ENCODE measurements at places on chromosomes 1 and 21. TPM values are rescaled to one million over a fixed set of nuclear protein-coding genes. Genes with fewer than 3 reads are reported as not detected.

The IL23R gene
- total RNA-seq: 0.74 TPM

The OR10J1 gene
- not detected for total RNA-seq

The BCL2L15 gene
- 0.46 TPM for total RNA-seq

The SPOCD1 gene
- total RNA-seq: not detected

The CD34 gene
- 47.7 TPM for total RNA-seq

The OPTC gene
- total RNA-seq: not detected

The CACNA1S gene
- total RNA-seq: not detected

The HPDL gene
- 1.5 TPM for total RNA-seq

The ICOSLG gene
- total RNA-seq: 3.4 TPM

The PPIAL4G gene
- total RNA-seq: not detected

The TTC22 gene
- total RNA-seq: 30.4 TPM

The KCNK1 gene
- 4.0 TPM for total RNA-seq

The ANKRD45 gene
- 2.3 TPM for total RNA-seq

- no peaks in the 10 kb centered on the region for H3K27me3 ChIP-seq
- H3K4me1 ChIP-seq: no peaks in the 10 kb centered on the region
- peak overlapping the region; percentile 93 for H3K27ac ChIP-seq
These were observed 476 bp downstream of the AXDND1 start for GRCh38 chr1:179366093-179366800.

- H3K36me3 ChIP-seq: no peaks in the 10 kb centered on the region
- no peak overlapping the region for H3K27ac ChIP-seq
- H3K4me3 ChIP-seq: no peak overlapping the region
These were observed 1.5 kb downstream of the ZNF684 start for GRCh38 chr1:40532844-40533424.

GRCh38 chr1:224438989-224439388, 4.4 kb upstream of the WDR26 start:
- H3K4me1 ChIP-seq: no peaks in the 10 kb centered on the region
- no peaks in the 10 kb centered on the region for H3K36me3 ChIP-seq
- no peaks in the 10 kb centered on the region for H3K27me3 ChIP-seq
- H3K27ac ChIP-seq: no peak overlapping the region
- no peak for DNase-seq

DNA sequence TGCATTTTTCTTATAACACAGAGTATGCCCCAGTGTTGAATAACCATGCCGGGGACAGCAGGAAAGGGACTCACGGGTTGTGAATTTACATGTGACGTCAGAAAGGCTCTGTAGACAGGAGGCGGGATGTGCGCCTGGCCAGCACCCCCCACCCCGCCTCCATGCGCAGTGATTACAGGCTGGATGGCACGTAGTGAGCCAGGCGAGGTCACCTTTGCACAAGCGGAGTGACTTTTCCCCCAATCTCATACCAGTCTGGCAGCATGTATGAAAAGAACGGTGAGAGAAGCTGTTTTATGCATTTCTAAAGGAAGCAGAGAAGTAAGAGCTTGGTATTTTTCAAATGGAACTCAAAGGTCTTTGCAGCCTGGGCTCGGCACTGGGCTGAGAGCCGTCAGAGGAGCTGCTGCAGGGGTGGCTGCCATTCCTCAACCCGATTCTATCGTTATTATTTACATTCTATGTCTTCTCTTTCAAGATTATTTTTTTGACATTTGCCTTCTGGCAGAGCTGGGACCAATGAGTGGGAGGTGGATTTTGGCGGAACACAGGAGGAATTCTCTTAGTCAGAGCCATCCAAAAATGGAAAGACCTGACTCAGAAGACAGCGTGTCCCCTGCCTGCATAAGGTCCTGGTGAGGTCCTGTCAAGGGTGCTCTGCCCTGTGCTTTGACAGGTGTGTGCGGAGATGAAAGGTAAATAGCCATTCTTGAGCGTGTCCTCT, 115.6 kb upstream of the SLC45A1 start:
- peak overlapping the region; percentile 85 for H3K27ac ChIP-seq
- peaks cover 19% of the 10 kb centered on the region for H3K4me1 ChIP-seq
- H3K36me3 ChIP-seq: no peaks in the 10 kb centered on the region
- peak; percentile 75 for DNase-seq

DNA sequence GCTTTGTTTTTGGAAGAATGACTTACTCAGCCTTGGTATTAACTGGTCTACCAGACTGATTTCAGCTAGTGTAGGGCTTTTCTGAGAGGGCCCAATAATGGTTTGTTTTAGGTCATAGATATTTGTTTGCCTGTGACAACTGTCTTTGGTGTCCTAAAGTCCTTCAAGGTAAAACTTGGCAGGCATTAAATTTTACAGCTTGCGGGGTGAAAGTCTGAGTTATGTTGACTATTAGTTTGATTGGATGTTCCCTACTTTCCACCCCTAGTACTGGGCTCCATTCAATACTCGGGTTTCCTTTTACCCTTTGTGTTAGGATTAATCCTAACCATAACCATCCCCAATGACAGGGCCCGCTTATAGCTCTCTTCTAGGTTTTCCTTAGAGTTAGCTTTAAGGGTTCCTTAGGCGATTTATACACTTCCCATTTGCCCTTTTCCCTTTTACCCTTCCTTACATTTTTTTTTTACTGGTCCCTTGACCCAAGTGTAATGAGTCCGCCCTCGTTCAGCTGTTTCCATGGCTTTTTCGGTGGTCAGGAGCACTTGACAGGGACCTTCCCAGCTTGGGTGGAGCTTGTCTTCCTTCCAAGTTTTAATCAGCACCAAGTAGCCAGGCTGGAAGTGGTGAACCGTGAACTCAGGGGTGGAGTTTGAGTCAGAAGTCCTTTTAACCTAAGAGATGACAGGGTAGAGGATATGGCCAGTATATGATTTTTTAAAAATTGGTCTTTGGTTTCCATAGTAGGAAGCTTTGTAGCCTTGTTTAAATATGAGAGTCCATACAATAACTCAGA, 28.5 kb upstream of the LCE5A start:
- DNase-seq: no peak
- H3K36me3 ChIP-seq: no peaks in the 10 kb centered on the region
- no peaks in the 10 kb centered on the region for H3K27me3 ChIP-seq
- H3K4me1 ChIP-seq: no peaks in the 10 kb centered on the region

DNA sequence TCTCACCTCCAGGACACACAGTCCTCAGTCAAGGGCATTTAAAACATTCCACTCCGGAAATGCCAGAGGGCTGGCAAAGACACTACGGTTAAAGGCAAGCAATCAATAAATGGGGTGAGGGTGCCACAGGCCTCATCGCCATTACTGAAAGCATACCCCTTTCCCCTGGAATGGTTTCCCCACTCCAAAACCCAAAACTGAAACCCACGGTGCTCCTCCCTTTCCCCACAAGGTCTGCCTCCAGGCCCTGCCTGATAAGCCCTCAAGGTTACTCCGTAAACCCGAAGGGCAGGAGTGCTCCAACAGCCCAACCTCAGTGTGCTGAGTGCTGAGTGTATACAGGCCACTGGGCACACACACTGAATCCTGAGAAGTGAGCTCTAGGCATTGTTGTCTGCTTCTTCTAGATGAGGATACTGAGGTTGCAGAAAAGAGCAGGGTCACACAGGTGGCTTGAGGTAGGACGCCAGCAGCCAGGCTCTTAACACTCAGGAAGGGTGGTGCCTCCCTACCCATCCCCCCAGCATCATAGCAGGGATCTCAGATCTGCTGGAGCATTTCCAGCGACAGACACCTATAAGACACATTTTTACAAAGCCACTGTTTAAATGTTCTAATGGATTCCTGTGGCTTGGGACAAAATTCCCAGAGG, 29.0 kb downstream of the SSBP3 start:
- no peaks in the 10 kb centered on the region for H3K36me3 ChIP-seq
- H3K4me3 ChIP-seq: no peak overlapping the region
- H3K27ac ChIP-seq: no peak overlapping the region
- DNase-seq: no peak

DNA sequence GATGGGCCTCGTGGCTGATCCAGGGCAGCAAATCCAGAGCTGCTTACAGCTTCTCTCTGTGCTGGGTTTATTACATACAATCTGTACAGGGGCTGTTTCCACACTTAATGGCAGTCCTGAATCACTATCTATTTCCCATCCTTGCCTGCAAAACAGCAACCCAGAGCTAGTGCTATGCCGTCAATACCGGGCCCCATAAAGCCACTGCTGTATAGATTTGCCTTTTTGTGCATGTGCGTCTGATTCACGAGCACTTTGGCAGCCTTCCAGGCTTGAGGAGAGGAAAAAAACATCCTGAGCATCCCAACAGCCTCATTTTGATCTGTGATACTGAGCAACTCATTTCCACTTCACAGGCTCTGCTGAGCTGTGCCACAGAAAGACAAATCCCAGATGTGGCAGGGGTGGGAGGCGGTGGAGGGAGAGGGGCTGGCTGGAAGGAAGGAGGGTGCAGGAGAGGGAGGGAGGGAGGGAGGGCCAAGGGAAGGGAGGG, 65.2 kb upstream of the TARBP1 start:
- H3K27ac ChIP-seq: peak overlapping the region; percentile 91
- H3K4me1 ChIP-seq: peaks cover 14% of the 10 kb centered on the region
- DNase-seq: peak; percentile 81
- H3K4me3 ChIP-seq: no peak overlapping the region
- H3K36me3 ChIP-seq: no peaks in the 10 kb centered on the region

DNA sequence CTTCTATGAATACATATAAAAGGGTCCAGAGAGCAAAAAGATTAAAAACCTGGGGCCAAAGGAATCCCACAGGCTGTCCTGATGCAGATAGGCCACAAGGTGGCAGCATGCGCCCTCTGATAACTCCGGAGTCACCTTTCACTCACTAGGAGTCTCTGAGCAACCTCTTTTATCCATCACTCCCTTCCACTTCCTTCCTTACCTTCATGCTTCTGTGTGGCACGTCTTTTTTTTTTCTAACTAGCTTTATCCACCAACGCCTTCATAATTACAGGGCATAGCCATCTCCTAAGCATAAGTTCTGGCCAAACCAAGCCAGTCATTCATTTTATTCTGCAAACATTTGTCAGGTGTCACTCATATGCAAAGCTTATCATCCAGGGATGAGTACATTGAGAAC, 3.9 kb upstream of the PGLYRP4 start:
- no peaks in the 10 kb centered on the region for H3K36me3 ChIP-seq
- DNase-seq: peak; percentile 57
- no peak overlapping the region for H3K4me3 ChIP-seq

GRCh38 chr1:208113011-208113410, 131.2 kb downstream of the PLXNA2 start:
- no peaks in the 10 kb centered on the region for H3K4me1 ChIP-seq
- no peak overlapping the region for H3K27ac ChIP-seq
- no peak for DNase-seq
- no peak overlapping the region for H3K4me3 ChIP-seq

GRCh38 chr1:63917571-63918417, 144.0 kb downstream of the ROR1 start:
- no peak for DNase-seq
- no peak overlapping the region for H3K4me3 ChIP-seq
- no peaks in the 10 kb centered on the region for H3K27me3 ChIP-seq

- no peak for DNase-seq
- no peaks in the 10 kb centered on the region for H3K27me3 ChIP-seq
- no peaks in the 10 kb centered on the region for H3K4me1 ChIP-seq
- H3K4me3 ChIP-seq: no peak overlapping the region
- H3K27ac ChIP-seq: no peak overlapping the region
- H3K36me3 ChIP-seq: no peaks in the 10 kb centered on the region
These were observed 18.7 kb upstream of the RERE start for GRCh38 chr1:8835941-8836643.

DNA sequence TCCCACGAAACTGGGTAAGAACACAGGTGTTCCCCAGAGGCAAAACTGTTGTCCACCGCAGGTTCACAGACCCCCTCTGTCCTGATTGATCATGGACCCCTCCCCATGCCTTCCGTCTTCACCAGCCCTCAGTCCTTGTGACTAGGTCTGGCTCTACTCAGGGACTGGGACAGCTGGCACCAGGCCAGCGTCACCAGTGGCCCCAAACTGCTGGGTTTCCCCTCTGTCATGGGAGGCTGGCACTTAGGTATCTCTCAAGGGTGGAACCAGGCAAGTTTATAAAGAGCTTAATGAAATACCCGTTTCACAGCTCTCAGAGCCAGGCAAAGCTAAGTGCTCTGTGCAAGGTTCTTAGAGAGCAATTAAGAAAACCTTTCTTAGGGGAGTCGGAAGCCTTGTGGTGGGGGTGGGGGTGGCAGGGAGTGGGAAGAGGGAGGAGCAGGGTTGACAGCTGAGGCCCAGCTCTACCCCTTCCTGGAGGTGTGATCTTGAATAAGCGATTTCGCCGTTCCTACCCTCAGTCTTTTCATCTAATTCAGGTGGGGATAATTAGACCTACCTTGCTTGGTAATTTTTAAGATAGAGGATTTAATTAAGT, 35.0 kb upstream of the IFNLR1 start:
- H3K4me1 ChIP-seq: no peaks in the 10 kb centered on the region
- DNase-seq: no peak
- no peaks in the 10 kb centered on the region for H3K36me3 ChIP-seq
- no peaks in the 10 kb centered on the region for H3K27me3 ChIP-seq

DNA sequence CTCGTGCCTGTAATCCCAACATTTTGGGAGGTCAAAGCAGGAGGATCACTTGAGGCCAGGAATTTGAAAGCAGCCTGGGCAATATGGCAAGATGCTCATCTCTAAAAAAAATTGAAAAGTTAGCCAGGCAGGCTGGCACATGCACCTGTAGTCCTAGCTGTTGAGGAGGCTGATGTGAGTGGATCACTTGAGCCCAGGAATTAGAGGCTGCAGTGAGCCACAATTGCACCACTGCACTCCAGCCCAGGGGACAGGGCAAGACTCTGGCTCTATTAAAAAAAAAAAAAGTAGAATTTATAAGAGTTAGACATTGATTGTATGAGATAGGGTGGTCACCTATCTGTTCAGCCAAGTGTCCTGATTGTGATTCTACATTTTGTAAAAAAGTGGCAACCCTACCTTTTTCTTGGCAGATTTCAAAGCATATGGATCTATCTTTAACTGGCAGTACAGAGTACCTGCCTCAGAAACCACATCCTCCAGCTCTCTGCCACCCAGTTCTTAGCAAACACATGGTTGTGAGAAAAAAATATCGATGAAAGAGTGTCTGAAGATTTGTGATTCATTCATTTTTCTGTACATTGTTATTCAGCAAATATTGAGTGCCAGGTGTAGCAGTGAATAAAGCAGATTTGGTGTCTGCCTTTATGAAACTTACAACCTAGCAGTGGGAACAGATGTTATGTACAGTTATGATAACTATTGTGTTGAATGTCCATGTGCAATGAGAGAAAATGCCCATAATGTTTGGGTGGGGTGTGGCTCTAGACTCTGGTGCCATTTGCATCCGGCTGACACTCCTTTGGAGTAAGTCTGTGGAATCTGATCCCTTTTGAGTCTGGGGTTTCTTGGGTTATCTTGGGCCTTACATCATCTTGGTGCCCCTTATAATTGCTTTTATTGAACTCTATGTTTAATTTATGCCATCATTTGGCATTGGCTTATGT, 82.5 kb downstream of the ST3GAL3 start:
- no peaks in the 10 kb centered on the region for H3K4me1 ChIP-seq
- H3K27ac ChIP-seq: no peak overlapping the region
- H3K4me3 ChIP-seq: no peak overlapping the region

GRCh38 chr1:185300152-185300551, 16.9 kb downstream of the IVNS1ABP start:
- H3K27ac ChIP-seq: no peak overlapping the region
- no peaks in the 10 kb centered on the region for H3K4me1 ChIP-seq
- H3K4me3 ChIP-seq: no peak overlapping the region
- DNase-seq: no peak
- H3K36me3 ChIP-seq: no peaks in the 10 kb centered on the region
- no peaks in the 10 kb centered on the region for H3K27me3 ChIP-seq

- no peaks in the 10 kb centered on the region for H3K36me3 ChIP-seq
- peaks cover 19% of the 10 kb centered on the region for H3K4me1 ChIP-seq
- no peak for DNase-seq
- H3K4me3 ChIP-seq: no peak overlapping the region
- H3K27ac ChIP-seq: peak overlapping the region; percentile 88
- no peaks in the 10 kb centered on the region for H3K27me3 ChIP-seq
These were observed 116.5 kb upstream of the SLC45A1 start for GRCh38 chr1:8201331-8201861.

GRCh38 chr1:154993572-154994268, at the start of gene LENEP:
Gene LENEP (plus strand): TSS chr1:154993586. CDS start chr1:154993608, 22 bp downstream.
- H3K4me1 ChIP-seq: no peaks in the 10 kb centered on the region
- no peaks in the 10 kb centered on the region for H3K27me3 ChIP-seq
- H3K27ac ChIP-seq: no peak within 1 kb of the TSS
- no peaks in the 10 kb centered on the region for H3K36me3 ChIP-seq
